GOT3 (cell line): ENCODE measurements at places on chromosomes 5 and 9.
A peak's percentile ranks its signal among the peaks of the same experiment; 100 is the strongest.

GRCh38 chr5:158640593-158640980, 459.1 kb downstream of the EBF1 start:
- peak; percentile 11 for DNase-seq

GRCh38 chr5:50853151-50853550, 186.7 kb downstream of the PARP8 start:
- DNase-seq, result no peak

DNA sequence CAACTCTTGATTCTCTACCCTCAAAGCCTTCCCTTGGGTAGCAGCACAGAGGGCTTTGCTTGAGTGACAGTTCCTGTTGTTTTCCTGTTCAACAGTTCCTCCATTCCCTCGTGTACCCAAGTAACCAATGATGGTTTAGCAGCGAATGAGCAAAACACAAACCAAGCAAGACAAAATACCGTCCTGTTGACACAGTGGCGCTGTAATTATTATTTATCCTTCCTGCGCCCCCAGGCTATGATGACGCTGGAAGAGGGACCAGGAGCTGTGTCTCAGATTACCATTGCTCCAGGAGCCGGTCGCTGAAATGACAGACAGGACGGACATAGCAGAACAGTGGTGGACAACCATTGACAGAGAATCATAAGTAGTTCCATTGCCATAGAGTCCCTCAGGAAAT, 154.8 kb downstream of the GADD45G start:
- no peak for DNase-seq

DNA sequence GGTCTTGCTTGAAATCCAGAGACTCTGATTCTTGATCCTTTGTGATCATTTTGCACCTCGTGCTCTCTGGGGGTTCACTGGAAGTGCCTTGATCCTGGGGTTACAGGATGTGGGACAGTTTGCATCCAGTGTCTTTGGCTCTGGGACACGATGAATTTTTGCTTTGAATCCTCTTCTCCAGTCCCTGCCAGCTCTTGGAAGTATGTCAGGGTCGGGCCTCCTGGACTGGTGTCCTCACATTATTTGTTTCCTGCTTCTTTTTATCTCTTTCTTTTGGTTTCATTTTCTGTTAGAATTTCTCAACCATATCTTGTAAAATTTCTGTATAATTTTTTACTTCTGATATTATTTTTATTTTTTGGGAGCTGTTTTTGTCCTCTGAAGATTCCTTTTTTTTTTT, 34.2 kb downstream of the SECISBP2 start:
- DNase-seq, result no peak

DNA sequence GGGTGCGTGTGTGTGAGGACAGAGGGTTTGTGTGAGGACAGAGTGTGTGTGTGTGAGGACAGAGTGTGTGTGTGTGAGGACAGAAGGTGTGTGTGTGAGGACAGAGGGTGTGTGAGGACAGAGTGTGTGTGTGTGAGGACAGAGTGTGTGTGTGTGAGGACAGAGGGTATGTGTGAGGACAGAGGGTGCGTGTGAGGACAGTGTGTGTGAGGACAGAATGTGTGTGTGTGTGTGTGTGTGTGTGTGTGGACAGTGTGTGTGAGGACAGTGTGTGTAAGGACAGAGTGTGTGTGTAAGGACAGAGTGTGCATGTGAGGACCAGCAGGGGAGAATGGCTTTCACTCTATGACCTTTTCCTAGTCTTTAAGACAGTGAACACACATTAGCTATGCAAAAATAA, 63.1 kb upstream of the UBAC1 start:
- no peak for DNase-seq

GRCh38 chr5:142499591-142500226, 174.9 kb upstream of the SPRY4 start:
- no peak for DNase-seq

GRCh38 chr5:108650997-108651396, 96.7 kb upstream of the FER start:
- no peak for DNase-seq

GRCh38 chr5:128490761-128491160, 47.3 kb downstream of the FBN2 start:
- no peak for DNase-seq

GRCh38 chr9:89701221-89701798, 96.5 kb downstream of the GADD45G start:
- DNase-seq, result no peak

DNA sequence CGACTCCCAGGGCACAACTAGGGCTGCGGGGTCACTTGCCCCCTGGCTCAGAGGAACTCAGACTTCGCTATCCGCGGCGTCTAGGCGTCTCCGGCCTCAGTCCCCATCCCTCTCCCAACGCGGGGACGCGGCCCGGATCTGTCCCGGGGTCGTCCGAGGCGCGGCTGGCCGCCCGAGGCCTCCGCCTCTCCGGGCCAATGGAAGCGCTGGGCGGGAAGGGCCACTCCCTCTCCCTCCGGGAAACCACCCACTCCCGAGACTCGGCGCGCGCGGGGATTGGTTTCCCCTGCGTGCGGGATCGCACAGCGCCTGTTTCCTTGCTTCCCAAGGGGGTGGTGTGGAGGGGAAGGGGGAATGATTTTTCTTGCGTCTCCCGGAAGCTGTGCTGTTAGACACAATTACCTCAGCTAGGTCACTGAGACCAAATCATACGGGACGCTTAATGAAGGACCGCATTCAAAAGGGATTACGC, 38.3 kb downstream of the NR2F1 start:
- DNase-seq, result peak; percentile 27
